ENCODE measurements at places on chromosomes 11 and 22.

- no peak for DNase-seq
Measured at GRCh38 chr11:15735706-15736105, 620.6 kb downstream of the SOX6 start.

DNA sequence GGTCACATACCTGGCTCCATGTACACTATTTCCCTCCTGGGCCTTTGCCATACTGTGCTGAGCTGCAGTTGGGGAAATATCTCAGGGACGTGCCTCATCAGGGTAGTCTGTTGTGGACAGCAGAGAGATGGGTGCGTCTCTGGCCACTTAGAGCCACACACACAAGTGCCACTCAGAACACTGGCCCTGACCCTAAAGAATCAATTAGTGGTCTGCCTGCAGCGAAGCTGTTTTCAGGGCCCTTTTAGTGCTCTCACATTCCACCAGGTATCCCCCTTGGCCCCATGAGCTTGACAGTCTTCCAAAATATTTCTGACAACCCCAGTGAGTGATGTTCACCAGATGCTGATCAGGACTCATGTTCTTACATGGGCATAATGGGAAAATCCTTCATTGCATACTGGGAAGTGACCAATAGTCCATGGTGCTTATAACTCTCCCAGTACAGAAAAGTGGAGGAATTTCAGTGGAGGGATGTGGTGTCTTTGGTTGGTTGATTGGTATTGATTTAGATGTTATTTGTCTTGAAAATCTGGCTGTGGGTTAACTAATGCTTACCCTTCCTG lies 66.1 kb downstream of the ME3 start:
- no peak for DNase-seq

DNA sequence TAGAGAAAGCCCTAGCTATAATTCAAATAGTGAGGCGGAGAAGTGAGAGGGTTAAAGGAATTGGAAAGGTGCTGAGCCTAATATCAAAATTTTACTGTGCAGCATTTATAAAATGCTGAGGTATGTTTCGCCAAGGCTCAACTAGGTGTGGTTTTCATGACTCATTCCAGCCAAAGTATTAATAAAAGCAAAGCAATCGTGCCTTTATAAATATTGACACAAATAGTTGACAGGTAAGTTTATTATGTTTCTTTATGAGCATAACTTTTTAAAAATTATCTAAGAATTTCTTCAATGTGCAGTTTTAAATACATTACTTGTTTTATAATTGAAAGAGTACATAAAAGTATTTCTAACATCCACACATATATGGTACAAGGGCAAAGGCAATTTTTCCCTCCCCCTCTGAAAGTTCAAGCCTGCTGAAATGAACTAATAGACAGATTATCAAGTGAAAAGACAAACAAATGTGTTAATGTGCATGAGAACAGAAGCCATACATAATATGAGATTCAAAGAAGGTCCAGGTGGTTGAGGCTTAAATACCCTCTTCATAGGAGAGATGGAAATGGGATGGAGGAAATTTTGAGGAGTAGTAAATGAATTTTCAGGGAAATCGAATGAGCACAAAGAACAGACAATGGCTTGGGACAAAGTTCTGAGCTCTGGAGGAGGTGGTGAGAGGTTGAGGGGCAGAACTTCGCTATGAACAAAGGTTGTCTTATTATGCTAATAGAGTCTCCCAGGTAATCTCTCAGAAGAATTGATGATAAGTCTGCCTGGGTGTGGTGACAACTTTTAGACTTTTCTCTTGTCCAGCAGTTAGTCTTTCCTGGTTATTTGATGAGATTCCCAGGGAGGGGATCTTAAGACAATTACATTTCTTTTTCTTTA lies 326.5 kb downstream of the BUD13 start:
- DNase-seq, result no peak

- no peak for DNase-seq
Measured at GRCh38 chr11:110606415-110606814, 105.8 kb downstream of the ARHGAP20 start.

DNA sequence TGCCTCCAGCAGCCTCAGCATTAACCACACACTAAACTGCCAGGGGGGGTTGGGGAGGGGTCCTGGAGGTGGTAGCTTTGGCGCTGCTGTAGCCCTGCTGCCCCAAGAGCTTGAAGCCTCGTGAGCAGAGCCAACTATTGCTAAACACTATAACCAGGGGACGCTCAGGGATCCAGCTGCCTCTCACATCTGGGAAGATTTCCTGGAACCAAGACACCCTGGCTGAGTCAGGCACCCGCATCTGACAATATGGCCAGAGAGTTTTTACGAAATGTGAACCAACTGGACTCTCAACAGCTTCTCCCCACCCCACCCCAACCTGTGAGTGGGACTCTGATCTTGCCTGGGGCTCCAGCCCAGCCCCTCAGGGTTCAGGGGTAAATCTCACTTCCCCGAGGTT lies 14.3 kb downstream of the C1QTNF6 start:
- DNase-seq, result no peak

DNA sequence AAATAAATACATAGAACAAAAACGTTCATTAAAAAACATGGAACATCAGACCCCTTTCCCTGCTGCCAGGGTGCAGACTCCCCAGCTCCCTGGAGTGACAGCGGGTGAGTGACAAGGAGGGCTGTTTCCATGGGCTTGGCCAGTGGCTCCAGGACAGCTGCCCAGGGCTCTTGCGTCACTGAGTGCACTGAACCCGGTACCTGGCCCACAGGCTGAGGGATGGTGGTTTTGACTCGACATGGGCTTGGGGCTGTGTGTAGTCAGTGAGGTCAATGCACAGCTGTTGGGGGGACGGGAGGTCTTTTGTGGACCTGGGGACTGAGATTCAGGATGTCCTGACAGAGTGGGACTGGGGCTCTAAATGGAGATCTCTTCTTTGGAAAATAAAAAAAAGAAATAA lies 142.1 kb upstream of the B3GAT1 start:
- DNase-seq, result no peak

DNA sequence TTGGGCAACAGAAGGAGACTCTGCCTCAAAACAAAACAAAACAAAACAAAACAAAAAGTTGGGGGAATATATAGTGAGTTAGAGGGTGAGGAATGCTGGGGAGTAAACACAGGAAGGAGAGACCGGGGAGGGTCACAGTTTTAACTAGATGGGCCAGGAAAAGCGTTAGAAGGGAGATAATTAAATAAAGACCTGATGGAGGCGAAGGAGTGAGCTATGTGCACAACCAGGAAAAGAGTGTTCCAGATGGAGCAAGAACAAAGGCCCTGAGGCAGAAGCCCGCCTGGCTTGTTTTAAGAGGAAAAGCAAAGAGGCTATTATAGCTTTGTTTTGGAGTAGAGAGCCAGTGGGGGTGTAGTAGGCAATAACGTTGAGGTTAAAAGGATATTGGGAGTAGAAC lies 4.8 kb upstream of the PLA2G6 start:
- DNase-seq, result no peak

GRCh38 chr11:79541466-79541865 lies 100.6 kb upstream of the TENM4 start:
- no peak for DNase-seq

- DNase-seq, result no peak
Measured at GRCh38 chr11:107857550-107858216, 904 bp downstream of the SLC35F2 start.
